ENCODE measurements at places on chromosomes 1 and 21.

DNA sequence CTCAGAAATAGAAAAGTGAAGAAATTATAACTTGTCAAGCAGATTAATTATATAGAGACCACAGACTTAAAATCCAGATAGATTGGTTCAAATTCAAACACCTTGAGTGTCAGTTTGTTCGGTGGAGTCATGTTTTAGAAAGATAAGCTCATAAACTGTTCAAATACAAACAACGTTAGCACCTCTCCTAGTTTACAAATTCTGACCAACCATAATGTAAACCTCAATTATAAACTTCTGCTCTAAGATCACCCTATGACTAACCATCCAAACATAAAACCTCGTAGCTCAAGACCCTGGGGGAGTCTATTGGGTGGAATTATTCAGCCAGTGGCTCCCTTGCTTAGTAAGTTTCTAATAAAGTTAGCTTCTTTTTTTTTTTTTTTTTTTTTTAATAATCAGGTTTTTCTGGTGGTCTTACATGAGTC is 12.4 kb downstream of the CBR1 start:
- DNase-seq, result no peak

DNA sequence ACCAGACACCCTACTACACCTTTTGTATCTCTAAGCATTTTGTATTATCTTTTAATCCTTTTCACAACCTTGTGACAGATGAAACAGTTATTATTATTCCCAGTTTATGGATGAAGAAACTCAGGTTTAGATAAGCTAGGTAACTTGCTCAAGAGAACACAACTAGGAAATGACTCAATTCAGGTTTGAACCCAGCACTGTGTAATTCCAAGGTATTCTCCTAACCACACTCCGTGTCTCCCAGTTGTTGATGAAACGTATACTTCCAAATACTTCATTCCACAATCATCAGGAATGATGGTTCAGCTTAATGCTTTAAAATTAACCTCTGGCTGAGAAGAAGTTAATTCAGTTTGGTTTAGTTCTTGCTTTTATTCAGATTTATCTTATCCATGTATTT is 51.7 kb upstream of the MRPS6 start:
- no peak for DNase-seq

GRCh38 chr21:36079671-36080070 is 9.8 kb downstream of the CBR1 start:
- DNase-seq, result no peak

- DNase-seq, result no peak
These were observed 126.8 kb upstream of the DEPDC1 start for GRCh38 chr1:68623700-68624099.

GRCh38 chr1:235409042-235409820 is 42.0 kb downstream of the TBCE start:
- DNase-seq, result no peak

All from stimulated activated CD8-positive, alpha-beta memory T cell treated with anti-CD3 and anti-CD28 coated beads, Interleukin-7, amount 100 ng/mL, for 24 hours (primary cell).